ENCODE measurements at places on chromosomes 2 and 18.

DNA sequence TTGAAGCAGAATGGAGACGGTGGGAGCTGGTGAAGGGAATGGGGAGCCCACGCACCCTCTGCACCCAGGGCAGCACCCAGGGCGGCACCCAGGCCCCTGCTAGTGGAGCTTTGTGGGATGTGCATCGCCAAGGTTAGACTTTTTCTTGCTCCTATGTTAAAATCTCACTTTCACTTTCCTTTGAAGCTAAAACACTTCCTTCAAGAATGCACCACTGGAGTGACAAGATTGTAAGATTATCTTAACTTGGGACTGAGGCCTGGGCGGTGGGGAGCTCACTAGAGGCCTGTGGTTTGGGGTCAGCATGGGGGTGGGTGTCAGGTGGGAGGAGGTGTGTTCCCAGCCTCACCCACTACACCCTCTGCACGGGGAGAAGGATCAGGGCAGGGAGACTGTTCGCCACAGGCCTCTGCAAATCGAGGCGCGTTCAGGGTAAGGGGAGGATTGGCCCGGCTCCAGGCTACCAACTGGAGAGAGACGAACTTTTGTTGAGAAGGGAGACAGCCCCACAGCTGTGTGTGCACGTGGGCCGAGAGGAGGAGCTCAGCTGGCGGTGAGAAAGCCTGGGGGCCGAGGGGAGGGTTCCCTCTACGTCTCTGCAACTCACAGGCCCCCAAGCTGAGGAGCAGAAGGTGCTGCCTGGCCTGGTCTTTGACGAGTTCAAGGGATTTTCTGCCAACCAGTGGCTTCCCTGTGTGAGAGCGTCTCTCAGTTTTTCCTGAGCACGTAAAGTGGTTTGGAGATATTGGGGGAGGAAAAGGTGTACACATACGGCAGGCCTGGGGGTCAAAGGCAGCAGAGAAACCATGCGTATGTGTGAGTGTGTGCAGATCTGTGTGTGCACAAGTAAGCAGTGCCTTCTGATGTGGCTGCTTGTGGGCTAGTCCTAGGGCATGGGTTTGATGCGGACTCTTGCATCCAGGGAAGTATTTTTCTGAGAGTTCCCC, 147.7 kb downstream of the KLHL29 start:
- peak; percentile 77 for DNase-seq

DNA sequence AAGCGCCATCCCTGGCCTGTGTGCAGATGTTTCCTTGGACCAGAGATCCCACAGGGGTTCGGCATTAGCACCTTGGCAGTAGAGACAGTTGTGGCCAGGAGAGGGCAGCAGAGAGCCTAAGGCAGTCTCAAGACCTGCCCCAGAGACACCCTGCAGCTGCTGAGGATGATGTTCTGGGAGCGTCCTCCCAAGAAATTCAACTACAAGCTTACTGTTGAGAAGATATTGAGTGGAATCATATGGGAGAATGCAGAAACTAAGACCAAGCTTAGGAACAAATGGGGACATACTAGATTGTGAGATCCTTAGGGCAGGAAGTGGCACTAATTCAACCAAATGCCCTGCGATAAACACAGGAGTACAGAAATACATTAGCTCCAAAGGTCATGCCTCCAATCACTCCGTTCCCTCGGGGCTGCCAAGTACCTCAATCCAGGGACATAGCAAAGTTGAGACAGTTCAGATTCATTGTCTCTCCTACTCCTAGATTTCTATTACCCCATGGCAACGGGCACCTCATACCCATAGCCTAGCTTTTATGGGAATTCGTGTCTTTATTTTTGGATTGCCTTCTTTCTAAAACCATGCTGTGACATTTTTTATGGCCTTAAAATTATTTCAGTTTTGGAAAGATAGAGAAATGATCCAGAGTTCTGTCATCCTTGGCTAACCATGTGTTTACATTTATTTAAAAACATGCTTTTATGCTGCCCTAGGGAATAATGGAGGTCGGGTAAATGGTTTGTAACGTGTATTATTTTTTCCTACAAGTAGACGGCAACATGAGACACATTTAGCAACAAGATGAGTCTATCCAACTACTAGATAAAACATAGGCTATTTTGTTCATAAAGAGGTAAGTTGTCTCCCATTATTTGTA, 2.2 kb upstream of the ERMN start:
- DNase-seq = peak; percentile 92

DNA sequence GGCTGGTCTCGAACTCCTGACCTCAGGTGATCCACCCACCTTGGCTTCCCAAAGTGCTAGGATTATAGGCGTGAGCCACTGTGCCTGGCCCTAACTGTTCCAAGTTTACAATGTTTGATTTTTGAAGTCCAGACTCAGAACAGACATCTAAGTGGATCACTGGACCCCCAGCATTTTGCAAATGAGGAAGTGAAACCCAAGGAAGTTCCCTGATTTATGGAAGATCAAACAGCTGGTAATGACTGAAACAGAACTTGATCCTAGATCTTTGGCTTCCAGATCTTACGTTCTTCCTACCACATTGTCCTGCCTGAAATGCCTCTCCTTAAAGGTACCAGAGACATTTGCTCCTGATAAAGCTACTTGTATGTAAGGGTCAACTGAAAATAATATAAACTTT, 58.3 kb upstream of the NCOA1 start:
- DNase-seq = no peak

GRCh38 chr2:39497082-39497801, 60.2 kb upstream of the MAP4K3 start:
- DNase-seq = no peak

GRCh38 chr2:172080641-172081220, 4.6 kb upstream of the DLX1 start:
- no peak for DNase-seq

DNA sequence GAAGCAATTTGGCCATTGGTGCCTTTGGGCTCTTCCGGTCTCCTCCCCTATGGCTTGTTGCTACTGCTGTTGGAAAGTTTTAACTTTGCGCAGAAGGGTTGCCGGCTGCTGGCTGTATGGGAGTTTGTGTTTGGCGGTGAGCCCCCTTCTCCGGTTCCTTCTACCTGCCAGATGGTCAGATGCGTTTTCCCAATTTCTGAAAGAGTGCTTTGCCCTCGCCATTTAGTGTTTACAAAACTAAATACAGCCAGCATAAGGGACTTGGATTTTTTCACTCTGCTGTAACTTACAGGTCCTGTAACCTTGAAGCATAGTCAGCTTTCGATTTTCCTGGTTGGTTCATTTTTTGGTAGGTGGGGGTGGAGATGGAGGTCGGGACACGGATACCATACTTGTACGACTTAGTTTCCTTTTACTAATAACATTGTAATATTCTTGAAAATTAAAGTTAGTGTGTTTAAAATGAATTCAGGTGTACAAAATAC, 604 bp downstream of the COQ10B start:
- no peak for DNase-seq

DNA sequence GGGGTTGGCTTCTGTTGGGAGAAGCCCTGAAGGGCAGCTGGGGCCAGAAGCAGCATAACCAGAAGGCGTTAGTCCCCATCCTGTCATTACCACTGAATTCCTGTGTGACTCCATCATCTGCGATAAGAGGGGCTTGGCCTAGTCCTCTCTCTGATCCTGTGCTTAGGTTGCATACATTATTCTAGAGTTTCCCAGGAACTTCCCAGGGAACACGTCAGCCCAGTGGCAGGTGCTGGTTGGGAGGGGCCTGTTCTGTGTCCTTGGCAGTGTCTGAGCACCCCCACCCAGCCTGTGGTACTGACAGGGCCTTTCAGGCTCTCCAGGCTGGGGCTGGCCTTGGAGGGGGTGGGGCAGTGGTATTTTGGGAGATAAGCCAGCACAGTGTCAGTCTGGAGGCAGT, 4.5 kb upstream of the TOGARAM2 start:
- no peak for DNase-seq

- no peak for DNase-seq
These were observed 717.7 kb upstream of the FAM98A start for GRCh38 chr2:34316788-34317187.

GRCh38 chr2:53939656-53940055, 31.1 kb downstream of the PSME4 start:
- no peak for DNase-seq

GRCh38 chr2:208304695-208305094, 38.6 kb downstream of the PIKFYVE start:
- no peak for DNase-seq
